ENCODE measurements at places on chromosomes 1 and 21.

DNA sequence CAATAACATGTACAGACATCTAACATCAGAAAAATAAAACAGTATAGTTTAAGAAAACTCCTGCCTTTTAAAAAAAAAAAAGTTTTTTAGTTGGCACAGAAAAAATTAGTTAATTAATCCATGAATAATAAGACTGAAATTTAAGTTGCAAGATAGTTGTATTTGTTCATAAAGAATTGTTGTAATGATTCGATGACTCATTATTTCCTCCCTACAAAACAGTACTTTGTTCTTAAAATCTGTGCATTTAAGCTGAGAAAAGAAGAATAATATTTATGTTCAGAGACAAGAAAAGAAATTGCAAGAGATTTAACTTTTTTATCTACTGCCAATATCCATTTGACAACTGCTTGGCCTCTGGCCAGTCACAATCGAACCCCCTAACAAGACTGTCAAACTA, 894.7 kb downstream of the ADGRL2 start:
- DNase-seq, result no peak

- DNase-seq, result no peak
Observed at GRCh38 chr1:235734335-235734734, 84.8 kb upstream of the GNG4 start.

DNA sequence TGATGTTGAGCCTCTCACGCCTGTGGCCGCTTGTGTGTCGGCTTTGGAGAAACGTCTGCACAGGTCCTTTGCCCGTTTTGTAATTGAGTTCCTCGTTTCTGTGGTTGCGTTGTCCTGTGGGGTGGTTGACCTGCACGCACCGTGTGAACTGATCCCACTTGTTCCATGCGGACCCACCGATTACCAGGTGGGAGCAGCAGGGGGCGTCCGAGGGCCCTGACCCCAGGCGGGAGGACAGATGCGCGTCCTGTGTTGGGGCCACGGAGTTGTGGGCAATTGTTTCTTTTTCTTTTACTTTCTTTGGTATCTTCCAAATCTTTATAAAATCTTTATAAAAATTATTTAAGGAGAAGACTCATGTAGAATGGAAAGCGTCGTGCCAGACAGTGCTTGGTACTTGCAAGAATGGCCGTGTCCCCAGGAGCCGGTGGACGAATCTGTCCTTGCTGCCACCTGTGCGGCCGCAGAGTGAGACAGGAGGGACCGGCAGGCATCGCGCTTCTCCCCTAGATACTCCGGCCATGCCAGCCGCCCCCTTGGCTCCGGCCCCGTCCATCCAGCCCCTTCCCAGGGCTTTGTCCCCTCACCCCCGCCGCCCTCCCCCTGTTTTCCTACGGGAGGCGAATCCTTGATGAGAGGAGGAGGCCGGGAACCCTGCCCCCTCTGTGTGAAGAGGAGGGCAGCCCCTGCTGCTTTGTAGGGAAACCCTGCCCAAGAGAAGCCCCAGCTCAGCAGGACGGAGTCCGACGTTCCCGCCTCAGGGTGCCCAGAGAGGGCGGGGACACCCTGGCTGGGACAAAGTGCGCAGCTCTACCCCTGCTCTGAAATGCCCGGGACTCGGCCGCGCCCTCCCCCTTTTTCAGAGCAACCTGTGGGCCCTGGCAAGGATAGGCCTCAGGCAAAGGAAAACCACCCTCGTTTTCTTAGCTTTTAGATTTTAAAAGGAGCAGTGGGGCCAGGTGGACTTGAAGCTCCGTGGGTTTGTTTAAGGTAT, 41.7 kb downstream of the PRKCZ start:
- DNase-seq, result no peak

GRCh38 chr1:43005460-43006361, 47.0 kb upstream of the SLC2A1 start:
- no peak for DNase-seq

DNA sequence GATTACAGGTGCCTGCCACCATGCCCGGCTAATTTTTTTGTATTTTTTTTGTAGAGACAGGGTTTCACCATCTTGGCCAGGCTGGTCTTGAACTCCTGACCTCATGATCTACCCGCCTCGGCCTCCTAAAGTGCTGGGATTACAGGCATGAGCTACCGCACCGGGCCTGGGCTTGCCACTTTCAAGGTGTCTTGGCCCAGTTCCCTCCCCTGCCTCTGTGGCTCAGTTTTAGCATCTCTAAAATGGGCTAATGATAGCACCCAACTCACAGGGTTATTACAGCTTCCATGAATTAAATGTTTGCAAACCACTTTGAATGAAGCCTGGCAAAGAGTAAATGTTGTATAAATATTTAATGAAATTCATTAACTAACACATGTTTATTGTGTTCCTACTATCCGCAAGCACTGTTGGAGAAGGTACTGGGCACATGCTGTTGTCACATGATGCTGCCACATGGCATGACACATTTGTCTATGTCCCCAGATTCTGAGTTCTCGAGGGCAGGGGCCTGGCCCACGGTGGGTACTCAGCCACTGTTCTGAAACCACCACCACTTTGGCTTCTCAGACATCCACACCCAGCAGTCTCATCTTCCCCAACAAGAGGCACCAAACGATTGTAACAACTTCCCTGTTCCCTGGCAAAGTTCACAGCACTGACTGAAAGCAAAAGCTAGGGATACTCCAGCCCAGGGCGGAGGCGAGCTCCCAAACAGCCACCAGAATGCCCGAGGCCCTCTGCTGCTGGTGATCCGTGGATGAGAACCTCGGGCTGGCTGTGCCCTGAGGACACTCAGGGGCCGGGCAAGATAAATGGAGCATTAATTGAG, 9.7 kb downstream of the IFFO2 start:
- no peak for DNase-seq

DNA sequence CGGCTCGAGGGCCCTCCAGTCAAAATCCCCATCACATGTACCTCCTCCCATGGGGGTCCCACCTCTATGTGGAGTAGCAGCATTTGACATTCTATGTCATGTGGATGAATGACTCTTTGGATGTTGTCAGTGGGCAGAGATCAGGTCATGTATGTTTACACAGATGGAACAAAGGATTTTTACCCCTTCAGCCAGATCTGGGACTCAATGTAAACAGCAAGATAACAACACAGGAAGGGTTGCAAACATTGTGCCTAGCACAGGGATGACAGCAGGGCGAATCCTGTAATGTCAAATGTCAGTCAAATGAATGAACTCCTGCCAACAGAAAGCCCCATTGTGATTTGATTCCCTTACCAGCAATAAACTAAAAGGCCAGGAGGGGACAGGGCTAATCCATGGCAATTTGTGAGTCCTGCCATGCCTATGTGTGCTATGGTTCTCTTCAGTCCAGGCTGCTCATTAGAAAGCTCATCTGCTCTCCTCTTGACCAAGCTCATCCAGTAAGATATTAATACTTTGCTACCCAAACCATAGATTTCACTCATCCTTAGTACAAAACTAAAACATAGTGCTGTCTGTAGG, 60.3 kb downstream of the PGBD5 start:
- no peak for DNase-seq

GRCh38 chr1:180920702-180921101, 8.0 kb downstream of the KIAA1614 start:
- DNase-seq, result peak; percentile 17

- DNase-seq, result no peak
Observed at GRCh38 chr1:76587212-76587611, 280.1 kb upstream of the ST6GALNAC5 start.

GRCh38 chr1:68873144-68873543, 376.3 kb upstream of the DEPDC1 start:
- no peak for DNase-seq

GRCh38 chr1:223733898-223734852, 21.8 kb downstream of the CAPN2 start:
- no peak for DNase-seq

GRCh38 chr21:37210130-37210529, 57.0 kb downstream of the VPS26C start:
- DNase-seq, result no peak

GRCh38 chr1:35901235-35901634, 18.2 kb downstream of the AGO1 start:
- DNase-seq, result no peak

- DNase-seq, result peak; percentile 13
Observed at GRCh38 chr1:86156566-86157455, at the start of gene COL24A1. COL24A1 (minus strand) TSS chr1:86156772; CDS start chr1:86156396, 376 bp downstream.

Data from ACHN (cell line).